Effector memory CD8-positive, alpha-beta T cell (primary cell): ENCODE measurements at places on chromosomes 4 and X.

GRCh38 chr4:113674251-113674650 lies 87.3 kb downstream of the CAMK2D start:
- DNase-seq, result no peak

GRCh38 chr4:186724864-186725468 lies 1.3 kb upstream of the FAT1 start:
- no peak for DNase-seq

DNA sequence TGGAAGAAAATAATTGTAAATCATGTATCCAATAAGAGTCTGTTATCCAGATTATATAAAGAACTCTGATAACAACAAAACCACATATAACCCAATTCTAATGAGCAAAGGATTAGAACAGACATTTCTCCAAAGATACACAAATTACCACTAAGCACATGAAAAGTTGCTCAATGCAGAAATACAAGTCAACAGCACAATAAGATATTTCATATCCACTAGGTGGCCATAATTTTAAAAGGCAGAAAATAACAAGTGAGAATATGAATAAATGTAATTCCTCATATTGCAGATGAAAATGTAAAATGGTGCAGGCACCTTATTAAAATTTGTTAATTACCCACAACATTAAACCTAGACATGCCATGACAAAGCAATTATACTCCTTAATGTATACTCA lies 73.9 kb upstream of the ZCCHC13 start:
- no peak for DNase-seq

DNA sequence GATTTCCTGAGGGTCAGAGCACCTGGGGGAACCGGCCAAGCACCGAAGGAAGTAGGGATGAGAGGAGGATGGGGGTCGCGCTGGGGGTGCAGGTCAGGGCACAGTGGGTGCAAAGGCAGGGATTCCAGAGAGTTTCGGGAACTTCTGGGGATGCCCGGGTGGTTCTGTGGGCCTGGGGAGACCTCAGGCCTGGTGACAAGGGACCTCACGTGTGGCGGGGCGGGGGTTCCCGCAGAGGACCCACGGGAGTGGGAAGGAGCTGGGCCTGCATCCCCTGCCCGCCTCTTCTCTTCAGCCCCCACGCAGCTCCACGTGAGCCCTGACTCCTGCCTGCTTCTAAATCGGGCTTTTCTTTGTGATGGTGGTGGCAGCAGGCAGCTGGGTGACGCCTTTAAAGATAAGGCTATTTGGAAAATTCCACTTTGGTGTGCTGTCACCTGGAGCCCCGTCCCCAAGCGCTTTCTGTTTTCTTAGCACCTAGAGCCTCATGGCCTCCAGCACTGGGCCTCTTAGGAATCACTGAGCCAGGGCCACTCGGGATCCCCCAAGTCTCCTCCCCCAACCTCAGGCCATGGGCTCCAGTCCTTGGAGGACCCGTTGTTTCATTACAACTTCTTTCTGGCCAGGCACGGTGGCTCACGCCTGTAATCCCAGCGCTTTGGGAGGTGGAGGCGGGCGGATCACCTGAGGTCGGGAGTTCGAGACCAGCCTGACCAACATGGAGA lies 7.1 kb upstream of the TBC1D14 start:
- no peak for DNase-seq

DNA sequence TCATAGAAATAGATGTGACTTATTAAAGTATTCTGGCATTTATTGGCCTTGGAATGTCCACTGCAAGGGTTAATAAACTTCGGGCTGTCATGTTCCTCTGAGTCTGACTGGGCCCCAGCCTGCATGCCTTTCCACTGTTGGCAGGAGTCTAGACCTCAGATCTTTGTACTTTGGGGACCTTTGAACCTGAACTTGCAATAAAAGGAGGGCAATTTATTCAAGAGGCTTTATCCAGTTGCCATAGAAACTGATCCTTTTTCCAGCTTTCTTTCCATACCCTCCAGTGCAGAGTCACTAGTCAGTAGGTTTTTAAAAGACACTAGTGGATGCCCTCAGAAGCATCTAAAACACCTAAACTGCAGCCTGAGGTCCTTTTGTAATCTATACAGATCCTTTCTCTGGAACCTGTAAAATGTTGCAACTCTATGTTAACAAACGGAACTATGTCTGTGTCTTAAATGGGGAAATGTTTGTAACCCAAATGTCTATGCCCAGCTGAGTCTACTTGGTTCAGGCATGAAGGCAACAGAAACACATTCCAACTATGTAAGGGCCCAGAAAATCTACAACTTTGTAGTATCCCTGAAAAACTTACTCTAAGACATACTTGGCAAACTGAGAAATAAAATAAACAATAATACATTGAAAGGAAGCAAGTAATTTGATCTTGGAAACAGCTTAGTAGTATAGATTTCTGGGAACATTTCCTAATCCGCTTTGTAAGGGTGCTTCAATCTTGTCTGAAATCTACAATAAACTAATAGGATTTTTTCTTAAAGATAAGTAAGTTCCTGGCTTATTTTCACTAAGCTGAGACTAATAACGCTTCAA lies 41.5 kb downstream of the SOWAHB start:
- DNase-seq, result no peak

DNA sequence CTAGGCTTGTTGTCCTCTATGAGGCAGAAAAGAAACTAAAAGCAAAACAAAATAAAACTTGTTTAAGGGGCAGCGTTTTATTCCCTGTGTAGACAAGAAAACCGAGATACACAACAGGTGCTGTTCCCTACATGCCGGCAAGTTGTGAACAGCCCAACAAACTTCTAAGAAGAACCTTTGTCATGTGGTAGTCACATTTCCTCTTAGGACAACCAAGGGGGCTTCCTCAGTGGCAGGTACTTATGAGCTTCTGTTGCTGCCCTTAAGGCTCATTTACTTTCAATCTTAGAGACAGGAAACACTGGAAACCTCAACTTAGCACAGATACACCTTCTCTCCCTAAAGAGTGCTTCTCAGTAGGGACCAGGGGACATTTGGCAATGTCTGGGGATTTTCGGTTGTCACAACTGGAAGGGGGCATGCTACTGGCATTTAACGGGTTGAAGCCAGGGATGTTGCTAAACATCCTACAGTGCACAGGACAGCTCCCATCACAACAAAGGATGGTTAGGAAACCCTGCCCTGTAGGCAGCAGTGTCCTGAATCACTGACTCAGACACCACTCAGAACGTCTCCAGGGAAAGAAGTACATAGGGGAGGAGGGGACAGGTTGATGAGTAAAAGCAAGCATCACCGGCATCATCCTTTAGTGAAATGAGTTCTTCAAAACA lies 111.0 kb downstream of the ASB9 start:
- no peak for DNase-seq

DNA sequence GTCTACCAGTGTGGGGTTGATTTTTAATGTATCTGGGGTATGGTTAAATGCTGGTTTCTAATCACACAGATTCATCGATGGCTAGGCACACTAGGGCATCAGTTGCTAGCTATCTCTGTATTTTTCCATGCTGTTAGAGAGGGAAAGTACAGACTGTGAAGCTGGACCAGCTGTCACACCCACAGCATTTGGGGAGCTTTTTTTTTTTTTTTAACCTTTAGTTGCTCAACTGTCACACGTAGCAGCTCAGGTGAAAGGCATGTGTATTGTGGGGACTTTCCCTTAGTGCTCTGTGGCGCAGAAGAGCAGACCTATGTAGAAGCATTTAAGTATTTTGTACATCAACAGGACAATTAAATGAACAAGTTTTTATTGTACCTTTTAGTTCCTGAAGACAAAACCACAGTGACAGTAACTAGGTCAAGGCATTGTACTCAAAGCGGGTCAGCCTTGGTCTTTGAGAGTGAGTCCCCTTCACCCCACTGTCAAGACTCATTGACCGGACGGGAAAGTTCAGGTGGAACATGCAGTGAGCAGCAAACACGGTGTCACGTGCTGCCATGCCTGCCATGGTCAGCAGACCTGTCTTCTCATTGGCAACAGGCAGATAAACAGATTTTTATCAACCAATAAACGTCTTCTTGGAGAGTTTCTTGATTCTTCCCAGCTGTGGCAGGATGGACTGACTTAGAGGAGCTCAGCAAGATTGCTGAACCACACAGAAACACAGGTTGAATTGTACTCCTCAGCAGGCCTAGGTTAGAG lies 65.3 kb downstream of the CASP3 start:
- DNase-seq, result no peak

GRCh38 chr4:67565284-67565683 lies 6.8 kb downstream of the STAP1 start:
- no peak for DNase-seq

DNA sequence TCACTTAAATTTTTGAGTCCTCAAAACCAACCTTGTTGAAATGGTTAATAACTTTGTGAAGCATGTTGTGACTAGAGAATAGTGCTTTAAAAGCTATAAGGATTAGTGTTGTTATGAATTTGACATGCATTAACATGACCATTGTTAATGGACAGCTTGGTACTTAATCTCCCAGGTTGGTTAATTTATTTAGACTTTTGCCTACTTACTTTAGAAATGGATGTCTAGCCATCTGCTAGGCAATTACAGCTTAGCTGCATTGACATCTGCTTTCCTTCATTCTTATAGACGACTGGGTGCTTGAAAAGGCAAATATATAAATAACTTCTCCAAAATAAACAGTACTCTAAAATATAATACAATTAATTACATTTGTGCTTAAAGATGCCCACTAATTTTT lies 368.0 kb downstream of the CCSER1 start:
- no peak for DNase-seq

DNA sequence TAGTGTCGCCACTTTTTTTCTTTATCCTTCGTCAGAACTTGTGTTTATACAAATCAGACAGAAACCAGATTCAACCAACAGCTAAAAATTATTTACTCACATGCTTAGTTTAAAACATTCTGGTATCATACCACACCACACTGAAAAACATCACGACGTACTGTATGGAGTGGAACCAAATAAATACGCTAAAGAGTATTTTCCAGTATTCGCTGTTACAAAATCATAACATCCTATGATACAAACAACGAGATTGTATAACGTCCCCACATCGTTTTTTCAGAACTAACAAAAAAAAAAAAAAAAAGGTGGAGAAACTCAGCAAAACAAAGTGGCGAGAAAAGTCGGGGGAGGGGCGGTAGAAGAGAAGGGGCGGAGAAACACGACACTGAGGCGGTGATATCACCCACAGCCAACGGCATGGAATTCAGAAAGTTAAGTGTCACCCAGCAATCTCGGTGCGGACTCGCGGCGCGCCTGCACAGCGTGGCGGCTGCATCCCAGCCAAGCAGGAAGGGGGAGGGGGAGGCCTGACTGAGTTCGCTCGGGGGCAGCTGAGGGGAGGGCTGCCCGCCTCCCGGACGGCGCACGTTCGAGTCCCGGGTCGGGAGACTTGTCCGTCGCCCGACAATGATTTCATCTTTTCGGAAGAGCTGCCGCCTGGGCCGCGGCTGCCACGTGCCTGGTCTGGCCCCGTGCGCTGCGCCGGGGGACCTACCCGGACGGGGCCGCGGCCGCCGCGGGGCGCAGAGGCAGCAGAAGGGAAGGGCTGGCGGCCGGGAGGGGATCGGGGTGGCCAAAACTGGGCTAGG lies 920 bp downstream of the SETD7 start:
- peak; percentile 87 for DNase-seq

DNA sequence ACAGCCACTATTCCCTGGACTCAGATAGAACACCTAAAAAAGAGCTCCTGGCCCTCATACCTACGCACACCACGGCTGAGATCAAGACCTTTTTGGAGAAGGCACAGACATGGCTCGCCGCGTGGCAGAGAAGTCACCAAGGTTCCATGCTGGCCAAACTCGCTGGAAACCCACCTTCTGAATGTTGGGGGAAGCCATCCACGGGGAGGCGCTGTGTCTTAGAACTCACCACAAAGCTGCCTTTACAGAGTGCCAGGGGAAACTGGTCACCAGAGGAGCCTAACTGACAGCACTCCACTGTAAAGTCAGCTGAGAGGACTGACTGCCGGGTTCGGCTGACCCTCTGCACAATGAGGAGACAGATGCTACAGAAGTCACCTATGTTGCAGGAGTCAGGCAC lies 97.9 kb downstream of the NEUROG2 start:
- DNase-seq, result no peak

DNA sequence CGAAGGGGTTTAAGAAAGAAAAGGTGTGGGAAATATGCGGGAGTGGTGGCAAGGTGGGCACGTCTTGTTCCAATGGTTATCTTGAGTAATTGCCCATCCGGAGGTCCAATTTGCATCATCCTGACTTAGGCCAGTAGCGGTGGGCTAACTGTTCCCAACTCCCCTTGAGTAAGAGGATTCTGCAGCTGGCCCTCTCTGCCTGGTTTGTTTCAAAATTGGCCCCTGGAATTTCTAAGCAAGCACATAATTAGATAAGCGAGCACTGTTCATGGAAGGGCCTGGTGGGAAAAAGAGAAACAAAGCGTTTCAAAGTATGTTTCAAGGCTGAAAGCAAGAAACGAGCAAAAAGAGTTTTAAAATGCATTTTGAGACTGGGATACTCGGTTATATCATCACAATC lies 198.2 kb downstream of the CEP135 start:
- DNase-seq, result no peak

DNA sequence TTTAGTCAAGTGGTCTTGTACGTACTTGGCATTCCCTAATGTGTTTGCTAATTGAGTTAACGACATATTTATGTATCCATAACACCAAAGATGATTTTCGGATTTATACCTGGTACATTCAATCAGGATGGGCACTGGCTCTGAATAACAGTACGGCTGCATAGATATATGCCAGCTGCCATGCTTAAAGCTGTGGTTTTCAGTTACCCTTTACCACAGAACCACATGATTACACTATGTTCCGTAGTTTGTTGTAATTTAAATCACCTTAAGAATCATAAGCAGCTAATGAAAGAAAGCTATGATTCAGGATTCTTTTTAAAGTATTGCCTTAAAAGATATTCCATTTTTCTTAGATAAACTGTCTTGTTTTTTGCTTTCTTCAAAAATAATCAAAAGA lies 53.6 kb downstream of the FIP1L1 start:
- no peak for DNase-seq

GRCh38 chr4:123878976-123879375 lies 482.4 kb downstream of the SPRY1 start:
- DNase-seq, result no peak

- DNase-seq, result peak; percentile 54
These were observed 88.6 kb upstream of the TRIM2 start for GRCh38 chr4:153115322-153116290.

DNA sequence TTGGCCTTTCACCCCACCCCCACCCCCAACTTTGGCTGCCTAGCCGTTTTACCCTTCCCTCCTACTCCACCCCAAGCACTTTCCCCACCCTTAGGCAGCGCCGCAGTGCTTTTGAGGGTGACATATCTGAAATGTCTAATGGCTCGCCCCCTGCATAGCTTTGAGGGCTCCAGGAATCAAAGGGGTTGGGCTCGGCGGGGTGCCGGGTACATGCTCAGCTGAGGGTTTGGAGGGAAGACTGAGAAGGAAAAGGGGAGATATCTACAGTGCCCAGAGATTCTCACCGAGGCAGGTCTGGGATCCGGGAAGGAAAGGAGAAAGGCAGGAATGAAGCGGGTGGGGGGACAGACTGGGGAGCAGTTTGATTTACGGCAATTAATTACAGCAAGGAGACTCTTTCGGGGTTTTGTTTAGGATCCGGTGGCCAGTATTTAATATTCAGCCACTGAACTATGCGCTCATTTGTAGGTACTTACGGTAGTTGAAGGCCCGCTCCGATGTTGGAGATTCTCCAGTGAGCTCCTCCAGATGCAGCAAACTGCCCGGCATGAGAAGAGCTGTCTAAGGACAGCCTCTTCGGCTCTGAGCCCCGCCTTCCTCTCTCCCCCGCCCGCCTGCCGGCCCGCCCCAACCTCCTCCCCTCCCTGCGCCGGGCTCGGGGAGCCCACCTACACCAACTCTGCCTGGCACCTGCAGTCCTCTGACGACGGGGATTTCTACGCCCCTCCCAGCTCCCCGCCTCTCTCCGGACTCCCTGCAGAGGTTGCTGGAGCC lies at the start of gene IGSF1:
Gene IGSF1 (minus strand): TSS at position 569 of the 774 bp plus-strand sequence. CDS start 2,632 bp downstream, outside the sequence.
- DNase-seq, result no peak
